ENCODE measurements at places on chromosomes 6 and 20.
A peak's percentile ranks its signal among the peaks of the same experiment; 100 is the strongest.

GRCh38 chr6:21744331-21744730 is 150.8 kb downstream of the SOX4 start:
- no peak for DNase-seq

DNA sequence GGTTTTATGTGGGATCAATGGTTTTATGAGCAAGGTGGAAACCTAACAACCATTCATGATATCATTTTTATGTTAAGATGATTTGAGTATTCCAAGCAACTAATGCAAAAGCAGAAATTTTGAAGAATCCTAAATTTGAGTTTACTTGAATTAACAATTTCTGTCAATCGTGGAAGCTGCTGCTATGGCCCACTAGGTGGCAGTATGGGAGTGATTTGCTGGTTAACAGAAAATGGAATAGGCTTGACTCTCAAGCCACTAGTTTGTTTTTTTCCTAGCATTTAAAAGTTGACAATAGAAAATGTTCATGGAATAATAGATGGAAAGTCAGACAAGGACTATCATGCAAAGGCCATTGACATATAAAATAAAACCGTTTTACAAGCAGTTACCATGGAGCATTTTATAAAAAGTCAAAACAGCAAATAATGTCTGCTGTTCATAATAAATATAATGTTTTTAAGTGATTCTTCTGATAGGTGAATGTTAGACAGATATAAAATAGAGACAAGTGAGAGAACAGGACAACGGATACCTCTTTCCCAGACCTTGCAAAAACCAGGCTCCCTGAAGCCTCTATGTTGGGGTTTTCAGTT is 43.0 kb upstream of the TMEM200A start:
- peak; percentile 65 for DNase-seq

DNA sequence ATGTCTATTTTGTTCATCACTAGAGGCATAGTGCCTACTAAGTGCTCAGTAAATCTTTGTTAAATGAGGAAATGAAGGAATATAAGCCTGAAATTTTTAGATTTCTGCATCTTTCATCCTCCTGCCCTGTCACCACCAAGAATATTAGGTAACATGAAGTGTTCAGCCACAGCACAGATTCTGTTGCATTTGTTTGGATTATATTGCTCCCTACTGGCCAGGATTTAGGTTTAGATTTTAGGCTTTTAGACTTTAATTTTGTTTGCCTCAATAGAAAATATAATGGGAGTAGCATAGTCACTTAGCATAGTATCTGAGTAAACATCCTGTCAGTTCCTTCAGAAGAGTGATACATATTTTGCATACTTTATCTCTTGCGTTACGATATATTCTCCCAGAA is 14.2 kb downstream of the FARS2 start:
- no peak for DNase-seq

- DNase-seq, result no peak
These were observed 395.1 kb upstream of the CNR1 start for GRCh38 chr6:88561034-88561953.

DNA sequence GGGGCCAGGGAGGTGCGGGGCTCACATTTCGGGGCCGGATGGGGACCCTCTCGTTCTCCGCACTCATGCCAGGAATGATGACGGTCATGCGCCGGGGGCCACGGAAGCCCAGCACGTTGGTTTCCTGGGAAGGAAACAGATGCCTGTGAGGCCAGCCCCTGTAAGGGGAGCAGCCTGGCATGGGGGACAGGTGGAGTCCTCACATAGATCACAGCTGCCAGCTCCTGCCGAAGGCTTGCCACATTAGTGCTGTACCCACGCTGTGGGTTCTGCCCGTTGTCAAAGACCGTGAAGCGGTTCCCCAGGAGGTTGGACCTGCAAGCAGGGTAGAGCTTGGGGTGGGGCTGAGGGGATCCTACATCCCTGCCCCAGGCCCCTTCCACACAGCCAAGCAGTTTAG is 6.7 kb upstream of the TEAD3 start:
- DNase-seq, result no peak
